ENCODE measurements at places on chromosomes 1 and 21. TPM values are rescaled to one million over a fixed set of nuclear protein-coding genes. Genes with fewer than 3 reads are reported as not detected.

SIM2 gene
- total RNA-seq: 2.0 TPM

CLDN19 gene
- total RNA-seq: not detected

DNAI4 gene
- total RNA-seq: 0.87 TPM

OR10J1 gene
- total RNA-seq: not detected

PDZK1IP1 gene
- total RNA-seq: not detected

GRCh38 chr21:36437745-36438128, 42.2 kb downstream of the CLDN14 start:
- DNase-seq: no peak
- H3K4me3 ChIP-seq: no peak overlapping the region
- no peaks in the 10 kb centered on the region for H3K36me3 ChIP-seq
- no peaks in the 10 kb centered on the region for H3K4me1 ChIP-seq
- peaks cover 11% of the 10 kb centered on the region for H3K27me3 ChIP-seq

GRCh38 chr1:4971666-4972065, 317.3 kb downstream of the AJAP1 start:
- H3K27ac ChIP-seq: no peak overlapping the region
- H3K36me3 ChIP-seq: no peaks in the 10 kb centered on the region
- no peak for DNase-seq
- H3K27me3 ChIP-seq: peaks cover 3% of the 10 kb centered on the region

- no peak overlapping the region for H3K27ac ChIP-seq
- peaks cover 10% of the 10 kb centered on the region for H3K27me3 ChIP-seq
- DNase-seq: no peak
- no peaks in the 10 kb centered on the region for H3K4me1 ChIP-seq
Observed at GRCh38 chr21:17538576-17538975, 25.7 kb downstream of the CXADR start.

GRCh38 chr1:67850611-67851075, 17.4 kb upstream of the GNG12 start:
- no peaks in the 10 kb centered on the region for H3K4me1 ChIP-seq
- no peak overlapping the region for H3K4me3 ChIP-seq
- peaks cover 9% of the 10 kb centered on the region for H3K27me3 ChIP-seq
- H3K36me3 ChIP-seq: no peaks in the 10 kb centered on the region
- no peak overlapping the region for H3K27ac ChIP-seq

DNA sequence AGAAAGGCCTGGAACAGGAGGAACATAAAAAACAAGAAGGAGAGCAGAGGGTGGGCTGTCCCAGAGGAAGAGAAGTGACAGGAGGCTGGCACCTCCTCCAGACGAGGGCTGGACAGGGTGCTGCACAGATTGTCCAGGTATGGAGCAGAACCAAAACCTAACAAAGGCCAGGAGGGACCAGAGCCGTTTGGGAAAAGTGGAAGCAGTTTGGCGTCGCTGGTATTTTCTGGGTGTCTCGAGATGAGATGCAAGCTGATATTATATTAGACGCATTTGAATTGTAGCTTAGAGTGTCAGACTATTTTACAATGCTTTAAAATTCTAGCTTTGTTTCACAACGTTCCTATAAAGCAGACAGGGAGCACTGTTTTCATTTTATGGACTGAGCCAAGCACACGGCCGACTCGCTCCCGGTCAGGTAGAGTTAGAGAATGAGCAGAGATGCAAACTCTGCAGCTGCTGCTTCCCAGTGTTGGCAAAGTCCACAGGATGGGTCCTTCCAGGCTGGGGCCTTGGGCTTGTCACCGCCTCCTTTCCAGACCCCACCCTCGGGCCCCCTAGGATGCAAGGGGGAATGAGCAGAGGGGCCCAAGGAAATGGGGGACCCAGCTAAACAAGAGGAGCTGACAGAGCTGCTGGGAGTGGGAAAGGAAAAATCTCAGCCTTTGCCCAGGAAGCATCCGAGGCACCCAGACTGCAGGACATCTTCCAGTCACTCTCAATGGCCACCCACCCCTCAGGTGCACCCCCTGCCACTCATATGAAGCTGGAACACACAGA, 60.8 kb upstream of the TMPRSS2 start:
- H3K4me3 ChIP-seq: no peak overlapping the region
- peaks cover 5% of the 10 kb centered on the region for H3K4me1 ChIP-seq
- H3K27me3 ChIP-seq: peaks cover 15% of the 10 kb centered on the region
- H3K27ac ChIP-seq: no peak overlapping the region

- no peak for DNase-seq
- no peak overlapping the region for H3K4me3 ChIP-seq
- H3K27me3 ChIP-seq: no peaks in the 10 kb centered on the region
- H3K36me3 ChIP-seq: peaks cover 2% of the 10 kb centered on the region
Observed at GRCh38 chr1:243493156-243494129, 237.6 kb downstream of the SDCCAG8 start.

GRCh38 chr1:226919587-226919986, 20.5 kb upstream of the COQ8A start:
- H3K4me1 ChIP-seq: no peaks in the 10 kb centered on the region
- H3K27me3 ChIP-seq: peaks cover 1% of the 10 kb centered on the region
- no peak overlapping the region for H3K4me3 ChIP-seq
- no peak for DNase-seq

DNA sequence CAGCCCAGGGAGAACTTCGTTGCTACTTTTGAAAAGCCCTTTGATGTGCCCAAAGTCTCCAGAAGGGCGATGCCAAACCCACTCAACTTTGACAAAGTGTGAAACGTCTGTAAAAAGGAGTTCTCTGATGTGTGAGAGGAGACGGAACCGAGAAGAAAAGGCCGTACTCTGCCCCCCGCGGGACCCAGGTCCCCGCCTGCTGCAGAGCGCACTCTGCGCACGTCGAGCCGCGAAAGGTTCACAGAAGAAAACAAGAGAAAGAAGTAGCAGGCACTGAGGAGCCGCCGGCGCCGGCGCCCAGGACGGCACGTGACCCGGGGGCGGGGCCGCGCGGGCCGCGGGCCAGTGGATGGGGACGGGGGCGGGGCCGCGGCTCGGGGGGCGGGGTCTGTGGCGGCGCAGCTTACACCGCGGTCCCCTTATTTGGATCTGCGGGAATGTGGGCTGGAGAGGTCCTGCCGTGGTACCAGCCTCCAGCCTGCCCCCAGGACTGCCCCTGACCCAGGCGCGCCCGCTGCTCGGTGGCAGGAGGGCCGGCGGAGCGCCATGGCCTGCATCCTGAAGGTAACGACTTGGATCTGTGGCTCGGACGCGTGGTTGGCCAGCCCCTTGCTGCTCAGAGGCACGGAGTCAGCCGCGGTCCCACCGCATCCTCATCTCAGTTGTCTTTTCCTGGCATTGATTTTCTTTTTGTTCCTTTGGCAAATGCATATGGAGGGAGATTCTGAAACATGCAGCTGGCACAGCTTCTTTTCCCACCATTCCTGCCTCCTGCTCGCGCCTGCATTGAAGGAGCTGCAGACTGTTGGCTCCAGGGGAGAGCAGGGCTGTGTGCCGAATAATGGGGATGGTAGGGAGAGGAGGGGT, at the start of gene ST6GALNAC3:
Gene ST6GALNAC3, plus strand, starts transcription at position 426 of the 867 bp plus-strand sequence.
- no peaks in the 10 kb centered on the region for H3K36me3 ChIP-seq
- H3K27me3 ChIP-seq: no peaks in the 10 kb centered on the region
- H3K4me1 ChIP-seq: peaks cover 23% of the 10 kb centered on the region
- peak; percentile 86 for DNase-seq
- H3K4me3 ChIP-seq: peak within 1 kb of the TSS; percentile 74
- peak within 1 kb of the TSS; percentile 21 for H3K27ac ChIP-seq

DNA sequence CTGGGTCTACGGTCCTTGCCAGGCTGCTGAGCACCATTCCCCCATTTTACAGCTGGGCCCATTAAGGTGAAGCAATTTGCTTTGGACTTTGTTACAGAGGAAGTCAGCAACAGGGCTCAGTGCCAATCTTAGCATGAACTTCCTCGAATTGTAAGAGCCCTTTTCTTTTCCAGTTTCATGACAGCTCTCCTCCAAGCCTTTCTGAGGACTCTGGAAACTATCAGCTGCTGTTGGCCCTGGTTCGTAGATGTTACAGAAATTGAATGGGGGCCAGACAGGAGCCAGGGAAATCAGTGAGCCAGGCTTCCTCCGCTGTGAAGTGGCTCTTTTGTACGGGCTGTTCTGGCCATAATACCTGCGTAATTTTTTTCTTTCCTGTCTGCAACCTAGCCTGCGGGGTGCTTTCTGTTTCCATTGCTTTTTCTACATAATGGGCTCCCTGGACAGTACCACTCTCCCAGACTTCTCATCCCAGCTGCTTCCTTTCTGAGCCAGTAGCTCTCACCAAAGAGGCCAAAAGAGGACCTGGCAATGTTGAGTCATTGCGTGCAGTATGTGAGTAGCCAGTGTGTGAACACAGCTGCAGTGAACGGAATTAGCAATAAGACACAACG, 386.3 kb downstream of the DISC1 start:
- H3K36me3 ChIP-seq: no peaks in the 10 kb centered on the region
- no peaks in the 10 kb centered on the region for H3K4me1 ChIP-seq
- H3K4me3 ChIP-seq: no peak overlapping the region
- DNase-seq: no peak
- H3K27ac ChIP-seq: no peak overlapping the region
- no peaks in the 10 kb centered on the region for H3K27me3 ChIP-seq

GRCh38 chr1:36320291-36320761, 3.1 kb downstream of the EVA1B start:
- peaks cover 15% of the 10 kb centered on the region for H3K36me3 ChIP-seq
- peak overlapping the region; percentile 42 for H3K27ac ChIP-seq
- peaks cover 3% of the 10 kb centered on the region for H3K27me3 ChIP-seq
- no peak for DNase-seq
- peaks cover 22% of the 10 kb centered on the region for H3K4me1 ChIP-seq
- H3K4me3 ChIP-seq: peak overlapping the region; percentile 52

- H3K27ac ChIP-seq: no peak overlapping the region
- no peaks in the 10 kb centered on the region for H3K27me3 ChIP-seq
- no peaks in the 10 kb centered on the region for H3K36me3 ChIP-seq
- peaks cover 4% of the 10 kb centered on the region for H3K4me1 ChIP-seq
Observed at GRCh38 chr1:12661606-12662219, 17.8 kb downstream of the AADACL4 start.

- no peak overlapping the region for H3K4me3 ChIP-seq
- H3K36me3 ChIP-seq: no peaks in the 10 kb centered on the region
- peaks cover 11% of the 10 kb centered on the region for H3K4me1 ChIP-seq
- DNase-seq: no peak
Observed at GRCh38 chr1:198125995-198126735, 30.6 kb upstream of the NEK7 start.

DNA sequence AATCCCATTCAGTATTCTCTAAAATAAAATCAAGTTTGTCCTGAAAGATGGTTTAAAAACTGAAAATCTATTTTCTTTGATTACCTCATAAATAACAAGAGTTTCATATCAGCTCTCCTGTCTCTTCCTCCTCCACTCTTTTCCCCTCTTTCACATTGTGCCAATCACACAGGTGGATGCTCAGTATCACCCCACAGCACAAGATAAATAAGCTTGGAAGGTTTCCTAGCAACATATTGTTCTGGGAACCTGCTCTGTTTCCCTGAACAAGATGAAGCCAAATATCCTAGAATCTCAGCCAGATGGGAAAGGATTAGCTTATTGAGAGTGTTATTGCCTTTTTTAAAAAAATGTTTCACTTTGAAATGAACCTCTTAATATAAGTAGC, 45.7 kb upstream of the CACYBP start:
- peaks cover 2% of the 10 kb centered on the region for H3K36me3 ChIP-seq
- H3K27me3 ChIP-seq: no peaks in the 10 kb centered on the region
- peaks cover 35% of the 10 kb centered on the region for H3K4me1 ChIP-seq
- DNase-seq: no peak
- H3K4me3 ChIP-seq: no peak overlapping the region

GRCh38 chr1:172581779-172582178, 48.8 kb downstream of the SUCO start:
- peaks cover 16% of the 10 kb centered on the region for H3K36me3 ChIP-seq
- no peaks in the 10 kb centered on the region for H3K27me3 ChIP-seq
- H3K4me1 ChIP-seq: peaks cover 14% of the 10 kb centered on the region
- DNase-seq: no peak
- no peak overlapping the region for H3K4me3 ChIP-seq

DNA sequence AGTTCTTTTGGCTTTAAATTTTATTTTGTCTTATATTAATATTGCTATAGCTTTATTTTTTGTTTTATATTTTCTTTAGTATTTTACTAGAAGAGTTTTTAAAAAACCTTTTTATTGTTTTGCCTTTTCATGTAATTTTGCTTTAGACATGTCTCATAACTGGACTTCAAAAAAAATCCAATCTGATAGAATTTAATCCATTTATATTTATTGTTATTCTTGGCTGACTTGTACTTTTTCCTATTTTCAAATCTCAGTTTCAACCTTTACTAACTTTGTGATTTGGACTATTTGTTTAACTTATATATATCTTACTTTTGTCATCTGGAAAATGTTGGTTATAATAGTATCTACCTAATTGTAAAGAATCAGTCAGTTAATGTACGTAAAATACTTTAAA, 61.2 kb downstream of the NTNG1 start:
- peaks cover 3% of the 10 kb centered on the region for H3K27me3 ChIP-seq
- no peaks in the 10 kb centered on the region for H3K4me1 ChIP-seq
- DNase-seq: no peak
- H3K27ac ChIP-seq: no peak overlapping the region

DNA sequence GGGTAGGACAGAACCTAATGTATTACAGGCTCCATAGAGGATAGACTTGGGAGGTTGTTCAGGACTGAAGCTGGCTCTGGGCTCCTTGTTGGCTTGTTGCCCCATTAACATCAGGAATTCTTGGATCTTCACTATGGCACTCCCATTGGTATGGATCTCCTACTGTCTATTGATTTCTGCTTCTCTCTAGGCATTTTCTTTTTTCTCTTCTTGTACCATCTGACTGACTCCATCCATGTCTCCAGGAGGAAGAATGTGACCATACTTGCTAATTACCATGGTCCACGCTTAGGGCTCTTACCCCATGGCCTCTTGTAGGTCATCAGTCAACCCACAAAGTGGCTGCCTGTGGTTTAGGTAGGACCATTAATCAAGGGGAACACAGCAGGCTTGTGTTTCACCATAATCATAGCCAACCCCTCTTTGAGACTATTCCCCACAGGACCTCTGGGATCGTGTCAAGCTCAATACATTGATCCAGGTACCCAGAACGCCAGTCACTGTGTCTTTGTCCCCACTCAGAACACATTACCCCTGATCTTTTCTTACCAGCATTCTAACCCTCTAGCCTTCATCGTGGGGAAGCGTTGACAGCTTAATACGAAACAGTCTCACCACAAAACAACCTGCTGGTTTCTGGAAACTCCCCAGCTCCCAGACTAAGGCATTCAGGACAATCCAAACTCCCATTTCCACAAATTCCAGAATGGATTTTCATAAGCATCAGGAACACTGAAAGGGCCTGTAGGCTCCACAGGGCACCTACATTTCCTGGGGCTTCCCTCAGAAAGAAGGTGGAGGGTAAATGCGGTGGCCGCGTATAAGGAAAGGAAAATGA, 97.1 kb downstream of the ETS2 start:
- no peak for DNase-seq
- no peaks in the 10 kb centered on the region for H3K27me3 ChIP-seq
- H3K4me3 ChIP-seq: no peak overlapping the region
- no peaks in the 10 kb centered on the region for H3K36me3 ChIP-seq
- no peak overlapping the region for H3K27ac ChIP-seq
- peaks cover 21% of the 10 kb centered on the region for H3K4me1 ChIP-seq

All from activated CD4-positive, alpha-beta T cell treated with anti-CD3 and anti-CD28 coated beads for 36 hours (primary cell).